ENCODE measurements at places on chromosomes 13 and 19.

DNA sequence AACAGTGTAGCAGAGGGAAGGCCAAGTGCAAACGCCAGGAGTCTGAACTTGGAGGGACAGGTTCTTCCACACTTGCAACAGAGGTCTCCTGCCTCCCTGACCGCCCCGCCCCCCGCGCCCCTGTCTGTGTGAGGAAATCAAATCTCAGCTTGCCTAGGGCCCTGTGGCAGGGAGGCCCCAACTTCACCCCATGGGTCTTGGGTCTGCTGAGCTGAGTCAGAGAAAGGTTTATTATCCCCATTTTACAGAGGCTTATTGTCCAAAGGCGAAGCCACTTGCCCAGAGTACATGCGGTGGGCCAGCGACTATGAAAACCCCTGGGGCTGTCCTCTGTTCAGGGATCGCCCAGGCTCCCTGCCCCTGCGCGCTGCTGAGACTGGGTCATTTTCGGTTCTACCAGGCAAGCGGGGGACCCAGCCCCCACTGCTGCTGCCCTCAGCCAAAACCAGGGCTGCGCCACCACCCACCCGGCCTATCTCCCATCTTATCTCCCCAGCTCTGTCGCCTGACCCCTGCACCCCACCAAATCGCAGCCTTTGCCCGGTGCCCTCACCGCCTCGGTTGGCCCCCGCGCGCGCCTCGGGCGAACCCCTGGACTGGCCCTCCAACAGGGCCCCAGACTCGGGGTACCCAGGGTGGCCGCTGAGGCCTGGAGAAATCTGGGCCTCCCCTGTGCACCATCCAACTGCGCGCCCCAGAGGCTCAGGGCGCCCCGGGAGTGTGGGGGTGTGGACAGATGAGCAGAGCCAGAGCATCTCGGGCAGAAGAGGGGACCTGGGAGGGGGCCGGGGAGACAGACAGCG lies 850 bp upstream of the CERS4 start:
- DNase-seq: no peak

GRCh38 chr13:71801781-71802180 lies 65.2 kb downstream of the DACH1 start:
- DNase-seq: no peak

- no peak for DNase-seq
These were observed at the start of gene MYPOP for GRCh38 chr19:45901912-45902650. MYPOP (minus strand) TSS chr19:45902613; CDS start chr19:45901773, 840 bp downstream.

- no peak for DNase-seq
These were observed 33.8 kb downstream of the SERP2 start for GRCh38 chr13:44407379-44407778.

DNA sequence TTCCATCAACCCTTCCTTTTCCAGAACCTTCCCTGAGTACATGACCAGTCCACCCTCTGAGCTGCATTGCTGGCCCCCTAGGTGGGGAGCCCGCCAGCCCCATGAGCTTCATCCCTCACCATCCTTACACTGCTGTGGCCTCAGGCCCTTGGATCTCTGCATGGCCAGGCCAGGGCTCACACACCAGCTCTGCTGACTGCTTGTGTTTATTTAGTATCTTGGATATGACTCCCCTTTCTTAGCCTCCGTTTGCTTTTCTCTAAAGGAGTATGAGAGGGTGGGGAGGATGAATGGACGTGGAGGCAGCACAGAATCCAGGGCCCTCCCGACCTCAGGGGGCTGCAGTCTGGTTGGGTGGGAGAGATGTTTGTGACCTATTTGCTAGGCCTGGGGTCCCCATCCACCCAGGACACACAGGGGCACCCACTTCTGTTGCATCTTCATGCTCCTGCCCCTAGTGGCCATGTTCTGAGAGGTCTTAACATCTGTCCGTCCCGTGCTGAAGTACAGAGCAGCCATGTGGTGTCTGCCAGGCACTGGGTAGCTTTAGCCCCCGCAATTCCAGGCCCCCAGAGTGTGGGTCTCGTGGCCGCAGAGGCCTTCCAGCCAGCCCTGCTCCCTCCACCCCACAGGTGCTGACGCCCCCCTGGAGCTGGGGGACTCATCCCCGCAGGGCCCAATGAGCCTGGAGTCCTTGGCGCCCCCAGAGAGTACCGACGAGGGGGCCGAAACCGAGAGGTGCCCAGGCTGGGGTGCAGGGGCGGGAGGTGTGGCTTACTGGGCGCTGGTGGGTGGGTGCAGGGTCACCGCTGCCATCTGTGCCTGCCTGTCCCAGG lies 13.0 kb downstream of the ARHGEF1 start:
- no peak for DNase-seq

- DNase-seq: peak; percentile 7
These were observed 234.3 kb downstream of the LMO7 start for GRCh38 chr13:75870397-75870903.

All from RKO (cell line).